T-cell (primary cell): ENCODE measurements at places on chromosomes 7 and 10. TPM values are rescaled to one million over a fixed set of nuclear protein-coding genes. Genes with fewer than 3 reads are reported as not detected.
A peak's percentile ranks its signal among the peaks of the same experiment; 100 is the strongest.

The SLC16A9 gene
- total RNA-seq: 0.44 TPM

The ST7 gene
- total RNA-seq: 3.3 TPM

The LRRC4 gene
- total RNA-seq: 0.77 TPM

The WEE2 gene
- not detected for total RNA-seq

The CALY gene
- total RNA-seq: 4.7 TPM

The HOGA1 gene
- total RNA-seq: 0.18 TPM

The SEMA4G gene
- 1.1 TPM for total RNA-seq

The RPP38 gene
- total RNA-seq: 10.4 TPM

The DNAH11 gene
- total RNA-seq: 0.83 TPM

The LRIT1 gene
- total RNA-seq: not detected

The NEUROG3 gene
- total RNA-seq: not detected

The PDZD7 gene
- 1.7 TPM for total RNA-seq

The DLX6 gene
- not detected for total RNA-seq

The PARP12 gene
- 104 TPM for total RNA-seq

The HOXA6 gene
- total RNA-seq: not detected

The BICC1 gene
- total RNA-seq: 0.07 TPM

The OR6B1 gene
- total RNA-seq: not detected

The TWIST1 gene
- total RNA-seq: not detected

DNA sequence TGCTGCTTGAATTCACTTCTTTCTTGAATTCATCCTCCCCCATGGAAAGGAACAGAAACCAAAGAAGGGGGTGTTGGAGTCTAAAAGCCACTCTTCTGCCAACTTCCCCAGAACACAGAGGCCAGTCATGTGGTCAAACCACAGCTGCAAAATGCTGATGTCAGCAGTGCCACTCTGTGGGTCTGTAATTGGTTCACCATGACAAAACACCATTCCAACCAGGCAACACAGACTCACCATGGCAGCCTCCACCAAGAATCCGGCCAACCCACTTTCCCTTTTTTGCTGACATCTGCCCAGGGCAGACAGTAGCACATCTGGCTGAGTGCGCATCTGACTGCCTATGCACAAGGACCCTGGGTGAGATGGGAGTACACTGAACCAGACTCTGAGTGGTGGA is 16.8 kb downstream of the OSBPL3 start:
- no peaks in the 10 kb centered on the region for H3K27me3 ChIP-seq
- no peaks in the 10 kb centered on the region for H3K36me3 ChIP-seq
- peak; percentile 18 for DNase-seq
- H3K4me1 ChIP-seq: peaks cover 11% of the 10 kb centered on the region
- no peak overlapping the region for H3K4me3 ChIP-seq

GRCh38 chr10:97034958-97035769 is 150.6 kb downstream of the SLIT1 start:
- no peak for DNase-seq
- H3K36me3 ChIP-seq: peaks cover 3% of the 10 kb centered on the region

DNA sequence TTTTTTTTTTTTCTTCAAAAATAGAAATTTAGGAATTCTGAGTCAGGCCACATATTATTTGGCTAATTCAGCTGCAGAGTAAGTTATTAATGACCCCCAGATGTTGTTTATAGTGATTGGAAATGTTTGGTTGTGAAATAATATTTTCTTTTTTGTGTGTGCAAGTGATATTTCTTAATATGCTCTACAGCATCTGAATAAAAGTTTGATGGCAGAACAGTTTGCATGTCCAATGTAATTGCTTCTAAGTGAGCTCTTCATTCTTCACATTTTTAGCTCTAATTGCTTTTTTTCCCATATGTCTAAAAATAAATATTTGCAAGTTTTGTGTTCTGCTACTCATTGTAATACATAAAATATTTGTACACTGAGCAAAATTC is 116.0 kb downstream of the ARID5B start:
- H3K4me3 ChIP-seq: no peak overlapping the region
- no peaks in the 10 kb centered on the region for H3K4me1 ChIP-seq
- no peak for DNase-seq
- no peaks in the 10 kb centered on the region for H3K27me3 ChIP-seq
- H3K36me3 ChIP-seq: no peaks in the 10 kb centered on the region

DNA sequence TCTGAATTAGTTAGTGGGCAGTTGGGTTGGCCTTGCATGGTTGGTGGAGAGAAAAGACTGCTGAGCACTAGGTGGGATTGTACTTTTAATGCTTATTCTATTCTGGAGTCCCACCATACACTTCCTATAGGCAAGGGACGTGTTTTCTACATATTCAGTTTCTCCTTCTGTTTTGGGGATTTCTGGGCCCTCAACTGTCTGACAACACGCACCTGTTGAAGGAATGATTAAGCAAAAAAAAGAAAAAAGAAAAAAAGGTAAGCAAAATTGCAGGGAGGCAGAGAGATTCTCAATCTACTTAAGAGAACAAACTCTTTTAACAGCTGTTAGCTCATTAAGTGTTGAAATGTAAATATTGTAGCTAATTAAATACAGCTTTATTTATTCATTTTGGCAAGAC is 541.3 kb downstream of the CALN1 start:
- no peak overlapping the region for H3K27ac ChIP-seq
- DNase-seq: no peak
- no peak overlapping the region for H3K4me3 ChIP-seq
- no peaks in the 10 kb centered on the region for H3K27me3 ChIP-seq
- H3K36me3 ChIP-seq: no peaks in the 10 kb centered on the region

- peaks cover 12% of the 10 kb centered on the region for H3K27me3 ChIP-seq
- no peak overlapping the region for H3K27ac ChIP-seq
- no peak overlapping the region for H3K4me3 ChIP-seq
- DNase-seq: no peak
- H3K36me3 ChIP-seq: no peaks in the 10 kb centered on the region
- no peaks in the 10 kb centered on the region for H3K4me1 ChIP-seq
These were observed 1.9 kb upstream of the INMT start for GRCh38 chr7:30750010-30750409.

DNA sequence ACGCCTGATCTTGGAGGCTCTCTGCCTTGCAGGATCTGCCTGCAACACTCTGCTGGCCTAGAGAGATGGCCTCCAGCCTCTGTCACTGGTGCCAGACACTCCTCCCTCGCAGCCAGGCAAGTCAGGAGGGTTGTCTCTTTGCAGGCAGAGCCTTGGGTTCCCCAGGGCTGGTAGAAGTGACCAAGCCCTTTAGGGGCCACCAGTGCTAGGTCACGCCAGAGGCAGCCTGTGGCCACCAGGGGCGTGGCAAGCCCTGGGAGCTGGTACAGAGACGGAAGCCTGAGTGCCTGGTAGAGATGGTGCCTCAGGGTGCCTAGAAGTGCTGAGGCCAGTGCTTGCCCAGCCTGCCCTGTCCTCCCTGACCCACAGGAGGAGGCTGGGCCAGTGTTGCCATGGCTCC is 9.1 kb downstream of the ADCYAP1R1 start:
- H3K27me3 ChIP-seq: no peaks in the 10 kb centered on the region
- no peak overlapping the region for H3K27ac ChIP-seq
- H3K4me3 ChIP-seq: no peak overlapping the region
- no peaks in the 10 kb centered on the region for H3K4me1 ChIP-seq
- DNase-seq: no peak
- no peaks in the 10 kb centered on the region for H3K36me3 ChIP-seq

- DNase-seq: peak; percentile 69
- H3K4me3 ChIP-seq: peak overlapping the region; percentile 96
- peaks cover 41% of the 10 kb centered on the region for H3K4me1 ChIP-seq
These were observed 579 bp downstream of the IDI1 start for GRCh38 chr10:1048349-1048731.

- H3K4me3 ChIP-seq: no peak overlapping the region
- DNase-seq: no peak
- H3K27me3 ChIP-seq: peaks cover 41% of the 10 kb centered on the region
- H3K27ac ChIP-seq: no peak overlapping the region
- H3K4me1 ChIP-seq: no peaks in the 10 kb centered on the region
These were observed 50.8 kb downstream of the C10orf120 start for GRCh38 chr10:122648599-122649428.

GRCh38 chr10:59892697-59893096 is 13.7 kb downstream of the CCDC6 start:
- no peaks in the 10 kb centered on the region for H3K36me3 ChIP-seq
- no peak for DNase-seq
- peaks cover 4% of the 10 kb centered on the region for H3K4me1 ChIP-seq
- H3K27ac ChIP-seq: no peak overlapping the region
- H3K27me3 ChIP-seq: no peaks in the 10 kb centered on the region

GRCh38 chr10:13990392-13990805 is 340.3 kb downstream of the FRMD4A start:
- H3K4me1 ChIP-seq: peaks cover 4% of the 10 kb centered on the region
- H3K36me3 ChIP-seq: no peaks in the 10 kb centered on the region
- DNase-seq: no peak

DNA sequence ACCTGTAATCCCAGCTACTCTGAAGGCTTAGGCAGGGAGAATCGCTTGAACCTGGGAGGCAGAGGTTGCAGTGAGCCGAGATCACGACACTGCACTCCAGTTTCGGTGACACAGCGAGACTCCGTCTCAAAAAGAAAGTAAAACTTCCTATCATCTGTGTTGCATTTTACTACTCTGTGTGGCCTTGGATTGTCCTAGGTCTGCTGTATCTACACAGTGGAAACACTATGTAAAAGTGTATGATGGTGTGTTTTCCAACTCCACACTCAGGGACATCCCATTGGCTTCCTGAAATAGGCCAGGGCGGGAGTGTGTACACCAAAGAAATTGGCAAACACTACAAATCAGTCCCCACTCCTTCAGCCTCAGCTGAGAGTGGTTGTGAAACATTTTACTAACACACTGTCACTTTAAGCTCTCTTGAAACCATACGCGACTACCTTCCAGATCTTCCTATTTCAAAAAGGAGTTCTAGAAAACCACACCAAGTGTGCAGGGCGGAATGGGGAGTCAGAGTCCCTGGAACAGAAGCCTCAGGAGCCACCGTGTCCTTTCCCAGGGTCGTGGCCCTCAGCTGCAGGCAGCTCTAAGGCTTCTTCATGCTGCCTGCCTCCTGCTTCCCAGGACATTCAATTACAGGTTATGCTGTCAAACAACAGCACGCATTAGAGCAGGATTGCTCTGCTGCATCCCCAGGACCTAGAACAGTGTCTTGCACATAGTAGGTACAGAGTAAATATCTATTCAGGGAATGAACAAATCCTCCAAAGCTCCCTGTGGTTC is 275.4 kb downstream of the PARD3 start:
- no peak overlapping the region for H3K27ac ChIP-seq
- H3K27me3 ChIP-seq: no peaks in the 10 kb centered on the region
- no peaks in the 10 kb centered on the region for H3K36me3 ChIP-seq
- no peak overlapping the region for H3K4me3 ChIP-seq
- no peak for DNase-seq

DNA sequence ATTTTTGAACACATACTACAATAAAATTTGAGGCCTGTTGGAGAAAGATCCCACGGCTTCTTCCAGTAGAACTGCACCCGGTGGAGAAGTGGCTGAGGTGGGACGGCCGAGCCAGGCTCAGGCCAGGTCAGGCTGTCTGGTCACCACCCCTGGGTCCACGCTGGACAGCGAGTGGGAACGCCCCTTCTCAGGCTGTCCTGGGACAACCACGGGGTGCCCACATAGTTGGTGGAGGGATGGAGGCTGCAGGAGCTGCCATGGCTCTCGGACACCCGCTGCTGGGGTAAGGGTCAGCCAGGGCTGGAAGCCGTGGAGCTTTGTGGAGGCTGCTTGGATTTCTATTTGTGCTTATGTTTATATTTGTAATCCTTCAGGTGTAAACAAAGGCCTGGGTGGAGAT is 206.5 kb downstream of the DNAJB6 start:
- DNase-seq: no peak
- H3K27ac ChIP-seq: no peak overlapping the region
- no peak overlapping the region for H3K4me3 ChIP-seq
- peaks cover 16% of the 10 kb centered on the region for H3K27me3 ChIP-seq
- no peaks in the 10 kb centered on the region for H3K36me3 ChIP-seq

- no peak for DNase-seq
- peak overlapping the region; percentile 92 for H3K4me3 ChIP-seq
- H3K27me3 ChIP-seq: no peaks in the 10 kb centered on the region
These were observed 75.5 kb upstream of the TMEM248 start for GRCh38 chr7:66845379-66846095.

DNA sequence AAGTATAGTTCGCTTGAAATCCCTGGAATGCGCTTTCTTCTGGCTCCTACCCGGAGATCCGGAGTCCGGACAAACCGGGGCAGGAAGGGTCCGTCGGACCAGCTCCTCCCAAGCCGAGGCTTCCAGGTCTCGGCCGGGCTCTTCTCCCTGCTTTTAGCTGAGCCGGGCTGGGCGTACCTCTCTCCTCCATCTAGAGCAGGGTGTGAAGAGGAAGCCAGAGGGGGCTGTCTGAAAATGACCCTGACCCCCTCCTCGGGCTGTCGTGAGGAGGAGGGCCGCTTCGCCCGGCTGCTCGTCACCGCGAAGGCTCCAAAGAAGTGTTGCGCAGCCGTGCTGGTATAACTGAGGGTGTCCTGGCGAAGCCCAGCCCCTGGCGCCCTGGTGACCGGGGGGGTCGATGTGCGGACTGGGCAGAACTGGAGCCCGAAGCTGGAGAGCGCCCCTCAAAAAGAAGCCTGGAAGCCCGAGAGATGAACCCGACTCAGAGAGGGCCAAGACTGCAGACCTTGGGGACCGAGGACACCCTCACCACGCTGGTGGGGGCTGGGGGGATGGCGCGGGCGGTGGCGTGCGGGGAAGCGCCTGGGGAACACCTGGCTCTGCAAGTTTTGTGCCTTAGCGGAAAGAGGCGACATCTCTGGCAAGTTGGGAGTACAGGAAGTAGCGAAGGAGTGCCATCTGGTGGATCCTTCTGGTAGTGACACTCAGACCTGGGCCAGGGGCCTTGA is 5.7 kb downstream of the KAZALD1 start:
- H3K4me3 ChIP-seq: peak overlapping the region; percentile 57
- H3K4me1 ChIP-seq: peaks cover 6% of the 10 kb centered on the region
- H3K36me3 ChIP-seq: no peaks in the 10 kb centered on the region
- DNase-seq: peak; percentile 65

GRCh38 chr7:36287371-36288241 is 102.1 kb upstream of the ANLN start:
- peaks cover 41% of the 10 kb centered on the region for H3K4me1 ChIP-seq
- peaks cover 3% of the 10 kb centered on the region for H3K36me3 ChIP-seq
- DNase-seq: no peak
- H3K4me3 ChIP-seq: peak overlapping the region; percentile 44

DNA sequence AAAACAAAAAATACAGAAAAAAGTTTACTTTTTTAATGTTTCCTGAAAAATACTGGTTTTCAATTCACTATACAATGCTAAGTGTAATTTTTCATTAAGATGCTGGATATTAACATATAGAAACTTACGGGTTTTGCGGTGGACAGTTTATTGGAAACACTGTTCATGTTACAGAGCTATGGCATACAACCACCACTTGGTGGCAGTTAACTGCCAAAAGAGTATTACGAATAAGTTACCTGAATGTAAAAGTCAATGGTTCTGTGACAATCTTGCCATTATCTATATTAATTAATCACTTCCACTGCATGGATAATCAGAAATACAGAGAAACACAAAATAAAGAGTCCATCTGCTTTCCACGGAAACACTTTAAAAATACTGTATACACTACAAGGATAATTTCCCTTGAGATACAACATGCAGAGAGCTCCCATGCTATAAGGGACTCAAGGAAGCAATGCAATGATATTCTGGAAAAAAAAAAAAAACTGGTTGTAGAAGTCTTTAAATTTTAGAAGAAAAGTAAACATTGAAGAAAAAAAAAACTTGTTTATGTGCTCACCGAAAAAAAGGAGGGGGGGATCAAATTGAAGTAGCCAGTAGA is 97.0 kb downstream of the TPK1 start:
- no peaks in the 10 kb centered on the region for H3K36me3 ChIP-seq
- DNase-seq: peak; percentile 2
- H3K27ac ChIP-seq: no peak overlapping the region
- H3K27me3 ChIP-seq: no peaks in the 10 kb centered on the region
- no peaks in the 10 kb centered on the region for H3K4me1 ChIP-seq
